SJSA1 (cell line): ENCODE measurements at places on chromosomes 12 and 14.

DNA sequence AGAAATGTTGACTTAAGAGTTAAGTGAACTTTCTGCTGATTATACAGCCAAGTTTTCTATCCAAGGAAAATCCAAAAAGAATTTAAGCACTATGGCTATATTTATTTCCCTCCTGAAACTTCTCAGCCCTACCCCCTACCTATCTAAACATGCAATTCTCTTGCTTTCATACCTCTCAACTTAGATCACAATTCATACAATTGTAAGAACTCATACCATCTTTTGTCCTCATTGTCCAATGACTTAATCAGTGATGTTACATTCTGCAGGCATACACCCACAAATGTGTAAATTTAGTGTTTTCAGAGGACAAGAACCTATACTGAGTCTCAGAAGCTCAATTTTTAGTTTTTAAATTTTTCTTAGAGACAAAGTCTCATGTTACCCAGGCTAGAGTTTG is 62.1 kb downstream of the ZFC3H1 start:
- no peak for DNase-seq

DNA sequence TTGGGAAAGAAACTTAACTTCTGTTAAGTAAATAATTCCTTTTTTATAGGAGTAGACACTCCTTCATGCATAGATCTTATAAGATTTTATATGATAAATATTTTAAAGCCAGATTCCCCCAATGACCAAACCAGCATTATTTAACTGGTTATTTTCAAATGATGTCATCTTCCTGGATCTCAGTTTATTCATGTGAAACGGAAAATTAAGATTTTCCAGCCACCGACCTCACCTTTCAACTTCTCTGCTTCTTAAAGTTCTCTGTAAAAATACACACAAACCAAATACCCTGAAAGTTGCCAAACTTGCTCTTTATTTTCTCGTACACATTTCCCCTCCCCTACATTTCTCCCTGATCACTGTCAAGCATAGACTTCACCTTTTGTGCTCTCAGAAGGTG is 364.2 kb downstream of the GALC start:
- DNase-seq = no peak

DNA sequence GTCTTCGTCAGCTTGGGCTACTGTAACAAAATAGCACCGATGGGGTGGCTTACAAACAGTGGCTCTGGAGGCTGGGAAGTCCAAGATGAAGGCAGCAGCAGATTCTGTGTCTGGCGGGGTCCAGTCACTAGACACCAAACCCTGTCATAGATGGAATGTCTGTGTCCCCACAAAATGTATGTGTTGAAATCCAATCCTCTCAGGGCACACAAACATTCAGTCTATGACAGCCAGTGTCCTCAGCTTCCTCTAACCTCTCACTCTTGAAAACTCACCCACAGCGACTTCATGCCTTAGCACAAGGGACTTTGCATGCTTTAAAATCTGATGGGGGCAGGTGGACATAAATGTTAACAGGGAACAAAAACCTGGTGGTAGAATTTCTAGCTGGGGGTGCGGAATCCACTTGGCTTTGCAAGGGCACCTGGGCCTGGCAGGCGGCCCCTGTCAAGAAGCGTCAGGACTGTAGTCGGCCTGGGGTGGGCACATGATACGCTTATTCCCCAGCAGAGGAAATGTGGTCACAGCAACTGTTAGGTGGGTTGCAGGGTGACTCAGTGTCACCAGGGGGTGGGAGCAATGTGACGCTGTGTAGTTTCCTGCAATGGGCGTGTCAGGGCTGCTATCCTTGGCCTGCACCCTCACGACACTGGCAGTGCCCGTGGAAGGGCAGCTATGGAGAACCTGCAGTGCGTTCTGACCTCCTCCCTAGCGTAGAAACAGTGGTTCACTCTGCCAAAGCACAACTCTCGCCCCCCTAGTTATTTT is 17.7 kb downstream of the RIN3 start:
- DNase-seq = no peak

DNA sequence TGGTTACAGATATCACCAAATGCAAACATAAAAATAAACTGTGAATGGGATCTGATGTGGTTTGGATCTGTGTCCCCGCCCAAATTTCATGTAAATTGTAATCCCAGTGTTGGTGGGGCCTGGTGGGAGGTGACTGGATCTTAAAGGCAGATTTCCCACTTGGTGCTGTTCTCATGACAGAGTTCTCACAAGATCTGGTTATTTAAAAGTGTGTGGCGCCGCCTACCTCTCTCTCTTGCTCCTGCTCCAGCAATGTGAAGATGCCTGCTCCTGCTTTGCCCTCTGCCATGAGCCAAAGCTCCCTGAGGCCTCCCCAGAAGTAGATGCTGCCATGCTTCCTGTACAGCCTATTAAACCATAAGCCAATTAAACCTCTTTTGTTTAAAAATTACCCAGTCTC is 47.8 kb downstream of the SLC25A21 start:
- DNase-seq = peak; percentile 16

GRCh38 chr12:9721394-9722092 is 11.4 kb downstream of the CLECL1 start:
- no peak for DNase-seq

DNA sequence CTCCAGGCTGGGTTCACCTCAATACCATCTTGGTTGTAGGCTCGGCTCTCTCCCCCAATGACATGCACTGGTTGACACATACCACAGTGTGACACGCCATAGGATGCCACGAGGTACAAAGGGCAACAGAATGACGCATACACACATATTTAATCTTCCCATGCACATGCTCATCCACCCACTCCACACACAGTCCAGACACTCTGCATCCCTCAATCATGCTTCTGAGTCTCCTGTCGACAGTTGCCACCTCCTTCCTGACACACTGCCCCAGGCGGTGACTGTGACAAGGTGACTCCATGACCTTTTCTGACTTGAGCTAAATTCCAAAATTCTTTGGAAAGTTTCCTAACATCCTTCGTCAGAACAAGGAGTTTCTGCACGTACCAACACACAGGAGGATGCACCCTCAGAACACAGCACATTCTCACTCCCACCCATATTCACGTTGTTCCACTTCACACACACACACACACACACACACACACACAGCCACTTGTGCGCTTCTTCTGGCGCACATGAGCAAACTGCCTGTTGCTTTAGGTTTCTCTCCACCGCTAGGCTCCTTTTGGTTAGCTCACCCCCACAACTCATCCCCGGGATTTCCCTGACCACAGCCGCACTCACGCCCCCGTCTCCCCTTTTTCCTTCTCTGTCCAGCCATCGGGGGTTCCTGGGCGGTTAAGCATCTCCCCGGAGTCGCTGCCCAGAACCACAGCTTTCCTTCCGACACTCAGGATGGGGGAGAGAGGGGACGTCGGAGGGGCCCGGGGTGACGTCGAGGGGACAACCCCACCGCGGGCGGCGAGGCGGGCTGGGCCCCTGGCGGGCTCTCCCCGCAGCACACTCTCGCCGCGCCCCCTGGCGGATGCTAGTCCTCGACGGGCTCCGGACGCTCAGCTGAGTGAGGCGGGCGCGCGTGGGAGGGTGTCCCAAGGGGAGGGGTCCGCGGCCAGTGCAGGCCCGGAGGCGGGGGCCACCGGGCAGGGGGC is 536 bp upstream of the WNT1 start:
- peak; percentile 76 for DNase-seq

DNA sequence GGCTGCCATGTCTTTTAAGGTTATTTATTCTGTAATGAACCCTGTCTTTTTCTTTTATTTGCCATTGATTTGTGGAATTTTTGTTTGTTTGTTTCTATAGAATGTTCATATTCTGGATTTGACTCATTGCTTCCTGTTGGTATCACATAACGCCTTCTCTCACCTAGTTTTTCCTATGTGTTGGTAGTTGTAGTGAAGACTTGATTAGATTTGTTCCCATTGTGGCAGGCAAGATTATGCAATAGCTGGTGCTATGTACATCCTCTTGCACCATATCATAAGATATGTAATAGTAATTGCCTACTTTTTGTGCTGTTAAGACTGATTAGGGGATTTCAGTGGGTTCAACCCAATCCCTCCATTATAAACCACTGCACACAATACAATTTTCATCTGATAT is 3.9 kb upstream of the KRT6B start:
- no peak for DNase-seq

- DNase-seq = no peak
Observed at GRCh38 chr14:89418976-89419375, 1.9 kb upstream of the FOXN3 start.

GRCh38 chr12:117968151-117968789 is 520 bp downstream of the KSR2 start:
- no peak for DNase-seq
